Activated CD8-positive, alpha-beta memory T cell treated with anti-CD3 and anti-CD28 coated beads, Interleukin-2, amount 50 U/mL, for 48 hours (primary cell): ENCODE measurements at places on chromosomes 5 and 9.

- DNase-seq: no peak
Observed at GRCh38 chr5:116011046-116011445, 21.2 kb upstream of the ARL14EPL start.

- DNase-seq: no peak
Observed at GRCh38 chr5:44275908-44276307, 113.3 kb downstream of the FGF10 start.

DNA sequence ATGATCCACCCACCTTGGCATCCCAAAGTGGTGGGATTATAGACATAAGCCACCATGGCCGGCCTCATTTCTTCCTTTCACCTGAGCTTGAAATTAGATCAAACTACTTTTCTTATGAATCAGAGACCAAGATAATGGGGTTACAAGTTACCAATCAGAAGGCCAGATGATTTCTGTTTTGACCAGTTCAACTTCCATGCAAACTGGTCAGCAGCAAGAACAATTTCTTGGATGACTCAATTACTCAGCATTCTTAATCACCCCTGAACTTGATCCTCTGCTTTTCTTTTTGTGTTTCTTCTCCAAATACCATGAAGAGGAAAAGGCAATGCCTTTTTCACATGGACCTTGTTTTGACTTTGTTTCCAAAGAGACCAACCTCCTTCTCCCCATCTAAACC is 10.0 kb upstream of the PLIN2 start:
- DNase-seq: no peak

DNA sequence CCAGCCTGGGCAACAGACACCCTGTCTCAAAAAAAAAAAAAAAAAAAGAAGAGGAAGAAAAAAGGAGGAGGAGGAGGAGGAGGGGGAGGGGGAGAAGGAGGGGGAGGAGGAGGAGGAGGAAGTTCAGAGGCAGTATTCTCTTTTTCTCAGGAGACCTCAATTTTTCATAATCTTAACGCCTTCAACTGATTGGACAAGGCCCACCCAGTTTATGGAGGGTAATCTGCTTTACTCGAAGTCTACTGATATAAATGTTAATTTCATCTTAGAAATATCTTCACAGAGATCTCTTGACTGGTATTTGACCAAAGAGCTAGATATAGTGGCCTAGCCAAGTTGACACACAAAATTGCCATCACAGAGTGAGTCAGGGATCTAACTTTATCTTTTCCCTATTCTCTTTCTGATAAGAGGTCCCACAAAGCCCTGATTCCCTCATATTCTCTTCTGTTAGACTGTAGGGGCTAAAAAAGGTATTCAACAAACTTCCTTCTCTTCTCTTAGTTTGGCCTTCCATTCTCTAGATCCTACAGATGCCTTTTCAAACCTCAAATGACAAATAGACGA is 115.5 kb upstream of the ABCA1 start:
- DNase-seq: no peak

DNA sequence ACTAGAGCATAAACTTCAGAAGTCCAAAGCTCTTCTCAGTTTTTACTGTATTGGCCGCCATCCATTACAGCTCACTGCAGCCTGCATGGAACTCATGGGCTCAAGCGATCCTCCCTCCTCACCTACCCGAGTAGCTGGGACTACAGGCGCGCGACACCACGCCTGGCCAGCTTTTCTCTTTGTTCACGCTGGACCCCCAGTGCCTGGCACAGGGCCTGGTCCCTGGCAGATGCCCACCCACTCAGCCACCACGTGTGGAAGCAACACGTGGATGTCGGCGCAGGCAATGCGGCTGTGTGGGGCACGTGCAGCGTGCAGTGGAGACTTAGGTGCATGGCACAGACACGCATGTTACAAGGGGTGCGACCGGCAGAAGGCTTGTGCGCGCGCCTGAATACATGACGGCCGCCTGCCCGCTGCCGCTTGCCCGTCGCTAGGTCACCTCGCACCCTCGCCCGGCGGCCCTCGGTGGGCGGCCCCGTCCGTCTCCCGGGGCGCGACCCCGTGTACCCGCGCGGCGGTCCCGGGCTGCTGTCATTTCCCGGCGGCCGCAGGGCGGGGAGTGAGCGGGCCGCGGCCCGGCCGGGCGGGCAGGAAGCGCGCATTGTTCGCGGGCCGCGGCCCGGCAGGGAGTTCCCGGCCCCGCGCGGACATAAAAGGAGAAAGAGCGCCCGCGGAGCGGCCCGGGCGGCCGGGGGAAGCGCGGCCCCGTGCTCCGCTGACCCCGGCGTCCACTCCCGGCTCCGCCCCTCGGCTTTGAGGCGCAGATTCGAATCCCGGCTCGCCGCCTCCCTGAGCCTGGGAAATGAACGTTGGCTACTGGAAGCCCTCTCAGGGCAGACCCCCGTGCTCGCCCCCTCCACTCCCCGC is 24.1 kb upstream of the PTGS1 start:
- peak; percentile 57 for DNase-seq

DNA sequence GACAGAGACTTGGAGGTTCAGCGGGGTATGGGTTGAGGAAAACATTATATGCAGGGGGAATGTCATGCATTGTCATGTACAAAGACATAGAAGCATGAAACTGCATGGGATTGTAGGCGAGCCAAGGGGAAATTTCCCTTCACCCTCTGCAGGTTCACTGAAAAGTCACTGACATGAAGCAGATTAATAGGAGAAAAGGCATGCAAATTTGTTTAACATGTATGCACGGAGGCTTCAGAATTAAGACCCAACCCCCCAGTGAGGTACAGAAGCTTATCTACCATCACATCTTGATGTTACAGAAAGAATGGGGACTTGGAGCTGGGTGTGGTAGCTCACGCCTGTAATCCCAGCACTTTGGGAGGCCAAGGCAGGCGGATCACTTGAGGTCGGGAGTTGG is 18.5 kb downstream of the NIM1K start:
- DNase-seq: no peak

DNA sequence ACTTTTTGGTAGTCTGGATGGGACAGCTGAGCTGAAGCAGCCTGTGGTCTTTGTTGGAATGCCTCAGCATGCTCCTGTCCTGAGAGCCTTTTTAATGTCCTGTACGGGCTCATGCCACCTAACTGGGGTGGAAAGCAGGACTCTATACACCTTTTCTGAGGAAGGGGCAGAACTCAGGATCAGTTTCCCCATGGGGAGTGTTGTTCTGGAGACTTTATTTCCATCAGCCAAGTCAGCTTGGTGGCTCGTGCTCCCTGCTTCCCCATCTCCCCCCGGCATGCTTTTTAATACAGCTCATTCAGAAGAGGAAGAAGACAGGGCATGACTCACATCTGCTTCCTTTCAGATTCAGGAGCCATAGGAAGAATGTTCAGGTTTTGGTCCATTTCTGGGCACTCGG is 5.1 kb upstream of the SEPTIN8 start:
- peak; percentile 20 for DNase-seq

GRCh38 chr5:74251141-74252035 is 389.1 kb downstream of the ENC1 start:
- DNase-seq: no peak

DNA sequence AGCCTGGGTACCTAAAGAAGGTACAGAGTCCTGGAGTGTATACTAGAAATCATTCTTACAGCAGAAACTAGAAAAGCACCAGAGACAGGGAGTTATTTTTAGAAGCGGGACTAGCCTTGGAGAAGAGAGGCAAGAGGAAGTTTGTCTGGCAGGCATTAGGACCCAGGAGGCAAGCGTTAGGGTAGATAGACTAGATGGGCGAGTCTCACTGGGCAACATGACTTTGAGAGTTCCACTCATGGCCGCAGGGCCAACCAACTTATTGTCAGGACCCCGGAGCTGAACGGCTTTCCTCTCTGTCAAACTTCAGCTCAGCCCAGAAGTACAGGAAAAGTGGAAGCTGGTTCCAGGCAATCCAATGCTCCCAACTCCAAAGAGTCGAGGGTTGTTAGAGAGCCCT is 34.1 kb upstream of the NPR3 start:
- no peak for DNase-seq

GRCh38 chr9:101434998-101435397 is 576 bp downstream of the ALDOB start:
- no peak for DNase-seq

DNA sequence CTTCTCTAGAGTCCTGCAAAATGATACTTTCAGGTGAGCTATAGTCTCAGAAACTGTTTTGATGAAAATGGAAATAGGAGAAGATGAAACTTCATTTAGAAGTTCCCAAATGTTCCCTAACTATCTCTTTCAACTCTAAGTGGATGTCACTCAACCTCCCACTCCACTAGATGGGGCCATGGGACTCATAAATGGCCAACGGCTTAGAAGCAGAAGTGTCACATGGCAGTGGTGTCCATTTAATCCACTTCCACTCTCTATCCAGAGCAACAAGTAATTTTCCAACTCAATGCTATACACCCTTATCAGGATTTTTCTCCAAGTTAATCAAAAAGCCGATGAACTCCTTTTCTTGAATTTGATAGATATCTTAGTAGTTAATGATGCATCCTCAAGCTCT is 295.7 kb downstream of the EDIL3 start:
- DNase-seq: no peak

DNA sequence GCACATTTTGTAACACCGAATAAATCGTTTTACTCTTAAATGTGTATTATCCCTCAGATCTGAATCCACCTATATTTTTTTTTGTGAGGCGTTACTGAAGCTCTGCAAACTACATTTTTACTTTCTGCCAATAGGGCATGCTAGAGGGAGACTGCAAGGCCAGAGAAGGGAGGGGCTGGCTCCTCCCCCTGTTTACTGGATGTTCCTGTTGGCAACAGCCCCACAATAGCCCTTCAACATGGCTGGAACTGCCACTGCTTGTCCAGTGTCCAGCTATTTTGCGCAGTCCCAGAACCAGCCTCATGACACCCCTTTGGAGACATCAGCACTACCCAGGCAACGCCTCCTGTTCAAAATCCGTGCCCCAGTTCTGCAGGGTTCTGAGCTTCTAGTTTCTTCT is 85.4 kb upstream of the MIER3 start:
- DNase-seq: no peak

- peak; percentile 13 for DNase-seq
Observed at GRCh38 chr5:135254183-135254582, 144.8 kb downstream of the MACROH2A1 start.

DNA sequence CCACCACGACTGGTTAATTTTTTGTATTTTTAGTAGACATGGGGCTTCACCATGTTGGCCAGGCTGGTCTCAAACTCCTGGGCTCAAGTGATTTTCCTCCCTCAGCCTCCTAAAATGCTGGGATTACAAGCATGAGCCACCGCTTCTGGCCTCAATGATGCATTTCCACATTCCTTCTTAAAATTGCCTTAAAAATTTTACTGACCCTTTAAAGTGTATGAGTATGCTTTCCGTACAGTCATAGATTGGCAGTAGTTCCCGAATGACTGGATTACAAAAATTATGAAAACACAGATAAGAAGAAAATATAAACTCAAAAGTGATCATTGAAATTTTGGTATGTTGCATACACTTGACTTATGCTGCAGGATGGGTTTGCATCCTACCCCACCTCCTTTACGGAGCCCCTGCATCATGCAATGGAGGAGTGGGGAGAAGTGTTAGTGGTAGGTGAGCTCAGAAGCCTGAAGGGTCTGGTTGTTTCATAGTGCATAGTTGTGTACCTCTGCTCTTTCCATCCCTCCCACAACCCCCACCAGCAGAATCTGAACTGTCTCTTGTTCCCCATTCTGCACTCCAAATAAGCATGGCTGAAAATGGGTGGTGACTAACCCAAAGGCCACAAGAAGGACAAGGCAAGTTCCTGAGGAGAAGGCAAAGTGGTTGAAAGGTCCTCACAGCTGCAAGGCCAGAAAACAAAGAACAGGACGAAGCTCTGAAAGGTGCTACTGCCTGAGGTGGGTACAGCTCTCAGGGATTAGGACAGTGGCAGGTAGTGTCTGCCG is 26.8 kb downstream of the ANKRD55 start:
- DNase-seq: no peak

DNA sequence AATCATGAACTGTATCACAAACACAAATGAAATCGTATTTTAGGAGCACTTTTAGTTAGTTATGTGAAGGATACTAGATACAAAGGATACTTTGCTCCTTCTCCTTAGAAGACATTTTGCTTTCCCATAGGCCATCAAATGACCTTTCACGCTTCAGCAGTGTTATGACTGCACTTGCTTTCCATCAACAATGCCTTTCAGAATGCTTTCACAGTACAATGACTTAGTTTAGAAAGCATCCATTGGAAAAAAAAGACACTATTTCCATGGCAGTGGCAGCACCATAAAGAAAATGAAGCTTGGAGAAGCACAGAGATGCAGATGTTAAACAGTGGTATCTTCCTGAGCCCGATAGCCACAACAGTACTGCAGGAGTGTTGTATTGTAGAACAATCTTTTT is 203.9 kb downstream of the PCSK1 start:
- DNase-seq: no peak

GRCh38 chr5:1568201-1568979 is 44.6 kb upstream of the LPCAT1 start:
- DNase-seq: no peak

- DNase-seq: no peak
Observed at GRCh38 chr9:88694625-88695024, 159.6 kb downstream of the NXNL2 start.

GRCh38 chr5:123755653-123756317 is 243.8 kb downstream of the CSNK1G3 start:
- no peak for DNase-seq

DNA sequence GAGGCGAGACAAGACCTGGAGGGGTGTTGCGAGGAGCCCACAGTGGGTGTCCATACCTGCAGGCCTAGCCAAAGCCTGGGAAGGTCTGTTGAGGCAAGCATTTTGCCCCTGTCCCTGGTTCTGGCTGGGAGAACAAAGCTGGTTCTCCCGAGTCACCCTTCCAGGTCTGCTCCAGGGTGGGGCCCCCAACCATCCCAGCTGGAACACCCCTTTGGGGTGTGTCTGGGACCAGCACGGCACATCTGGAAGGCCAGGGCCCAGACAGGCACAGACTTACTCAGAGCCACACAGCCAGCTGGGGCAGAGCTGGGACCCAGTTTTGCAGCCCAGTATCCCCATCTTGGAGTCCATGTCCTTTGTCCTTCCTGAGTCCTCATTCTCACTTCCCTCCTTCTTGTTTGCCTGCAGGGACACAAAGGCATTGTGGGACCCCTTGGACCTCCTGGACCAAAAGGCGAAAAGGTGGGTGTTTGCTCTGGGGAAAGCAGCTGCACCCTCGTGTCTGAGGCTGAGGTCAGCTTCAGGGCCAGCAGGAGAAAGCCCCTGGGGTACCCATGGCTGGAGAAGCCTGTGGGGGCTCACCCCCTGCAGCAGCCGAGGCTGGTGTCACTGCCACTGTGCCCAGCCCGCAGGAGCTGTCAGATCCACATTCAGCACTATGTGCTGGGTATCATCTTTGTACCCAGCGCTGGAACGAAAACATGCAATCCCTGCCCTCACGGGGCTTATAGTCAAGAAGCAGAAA is 38.4 kb upstream of the ORM1 start:
- DNase-seq: no peak

GRCh38 chr5:76607353-76607871 is 15.8 kb downstream of the F2RL2 start:
- DNase-seq: no peak

- no peak for DNase-seq
Observed at GRCh38 chr5:27290172-27290571, 251.8 kb upstream of the CDH9 start.

GRCh38 chr9:111179577-111179976 is 141.3 kb upstream of the LPAR1 start:
- DNase-seq: no peak

DNA sequence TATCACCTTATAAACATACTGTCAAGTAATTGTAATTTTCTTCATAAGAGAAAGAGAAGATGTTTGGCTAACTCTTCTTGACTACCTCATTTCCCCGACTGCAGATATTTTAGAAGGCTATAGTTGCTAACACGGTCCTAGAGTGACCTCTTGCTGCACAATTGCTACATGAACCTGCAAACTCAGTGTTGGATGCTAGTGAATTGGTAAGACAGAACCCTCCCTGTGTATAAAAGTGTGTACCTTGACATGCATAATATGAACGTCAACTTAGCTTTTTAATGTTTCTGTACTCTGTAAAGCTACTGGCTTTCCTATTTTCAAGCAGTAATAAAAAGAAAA is 46.7 kb upstream of the CER1 start:
- no peak for DNase-seq
